ENCODE measurements at places on chromosomes 7 and 10.

- no peak for DNase-seq
Measured at GRCh38 chr7:157329447-157329846, 7.4 kb upstream of the DNAJB6 start.

DNA sequence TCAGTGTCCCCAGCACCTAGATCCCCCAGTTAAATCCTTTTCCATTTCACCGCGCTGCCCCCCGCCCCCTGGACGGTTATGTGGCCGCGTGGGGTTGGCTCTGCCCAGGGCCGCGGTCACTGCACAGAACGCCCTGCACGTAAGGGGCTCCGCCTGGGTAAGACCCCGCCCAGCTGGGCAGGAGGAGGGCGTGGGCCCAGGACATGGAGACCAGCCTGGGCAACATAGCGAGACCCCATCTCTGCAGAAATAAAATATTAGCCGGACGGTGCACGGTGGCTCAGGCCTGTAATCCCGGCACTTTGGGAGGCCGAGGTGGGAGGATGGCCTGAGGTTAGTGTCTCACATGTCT lies 650 bp upstream of the ZFAND2A start:
- DNase-seq = no peak

GRCh38 chr10:130222381-130222780 lies 86.2 kb downstream of the GLRX3 start:
- no peak for DNase-seq

- DNase-seq = no peak
Measured at GRCh38 chr10:97106207-97106606, 79.6 kb downstream of the SLIT1 start.

DNA sequence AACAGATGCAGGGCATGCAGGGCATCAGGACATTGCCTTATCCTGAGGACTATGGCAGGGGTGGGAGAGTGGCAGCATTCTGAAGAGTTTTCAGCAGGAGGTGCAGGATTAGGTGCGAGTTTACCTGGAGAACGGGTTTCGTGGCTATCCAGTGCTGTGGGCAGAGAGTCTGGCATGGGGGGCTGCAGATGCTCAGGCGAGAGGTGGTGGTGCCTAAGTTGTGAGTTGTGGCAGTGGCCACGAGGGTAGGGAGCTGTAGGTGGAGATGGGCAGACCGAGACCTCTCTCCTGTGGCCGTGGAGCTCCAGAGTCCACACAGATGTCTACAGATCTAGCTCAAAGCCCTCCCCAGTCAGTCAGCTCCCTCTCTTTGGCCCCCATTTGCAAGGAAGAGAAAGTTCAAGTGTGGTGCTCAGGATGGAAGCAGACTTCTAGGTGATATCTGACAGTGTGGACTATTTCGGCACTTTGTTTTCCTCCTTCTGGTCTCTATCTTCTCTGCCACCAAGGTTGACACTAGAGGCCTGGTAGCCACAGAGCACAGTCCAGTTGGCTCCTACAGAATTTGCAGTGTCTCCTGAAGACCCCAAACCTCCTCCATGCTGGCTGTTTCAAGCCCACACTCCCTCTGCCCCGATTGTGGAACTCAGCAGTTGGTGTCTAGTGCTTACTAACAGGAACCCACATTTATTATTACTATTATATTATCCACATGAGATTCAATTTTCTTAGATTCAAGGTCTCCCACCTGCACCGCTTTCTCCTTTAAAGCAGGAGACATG lies 955.7 kb upstream of the ZNF722 start:
- no peak for DNase-seq

GRCh38 chr7:67916571-67917436 lies 920.2 kb downstream of the TYW1 start:
- DNase-seq = no peak

GRCh38 chr10:12656518-12657142 lies 307.3 kb downstream of the CAMK1D start:
- peak; percentile 14 for DNase-seq

DNA sequence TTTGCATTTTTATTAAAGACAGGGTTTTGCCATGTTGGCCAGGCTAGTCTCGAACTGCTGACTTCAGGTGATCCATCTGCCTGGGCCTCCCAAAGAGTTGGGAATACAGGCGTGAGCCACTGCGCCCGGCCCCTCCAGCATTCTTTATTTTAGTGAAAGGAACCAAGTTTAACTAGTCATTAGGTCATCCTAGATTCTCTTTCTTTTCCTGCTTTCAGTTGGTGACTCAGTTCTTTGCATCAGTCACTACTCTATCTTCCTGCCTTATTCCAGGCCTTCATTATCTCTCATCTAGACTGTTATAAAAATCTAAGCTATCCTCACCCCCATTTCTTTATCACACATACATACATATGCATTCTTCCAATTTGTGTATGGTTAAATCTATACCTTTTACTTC lies 63.7 kb downstream of the PRSS58 start:
- no peak for DNase-seq

DNA sequence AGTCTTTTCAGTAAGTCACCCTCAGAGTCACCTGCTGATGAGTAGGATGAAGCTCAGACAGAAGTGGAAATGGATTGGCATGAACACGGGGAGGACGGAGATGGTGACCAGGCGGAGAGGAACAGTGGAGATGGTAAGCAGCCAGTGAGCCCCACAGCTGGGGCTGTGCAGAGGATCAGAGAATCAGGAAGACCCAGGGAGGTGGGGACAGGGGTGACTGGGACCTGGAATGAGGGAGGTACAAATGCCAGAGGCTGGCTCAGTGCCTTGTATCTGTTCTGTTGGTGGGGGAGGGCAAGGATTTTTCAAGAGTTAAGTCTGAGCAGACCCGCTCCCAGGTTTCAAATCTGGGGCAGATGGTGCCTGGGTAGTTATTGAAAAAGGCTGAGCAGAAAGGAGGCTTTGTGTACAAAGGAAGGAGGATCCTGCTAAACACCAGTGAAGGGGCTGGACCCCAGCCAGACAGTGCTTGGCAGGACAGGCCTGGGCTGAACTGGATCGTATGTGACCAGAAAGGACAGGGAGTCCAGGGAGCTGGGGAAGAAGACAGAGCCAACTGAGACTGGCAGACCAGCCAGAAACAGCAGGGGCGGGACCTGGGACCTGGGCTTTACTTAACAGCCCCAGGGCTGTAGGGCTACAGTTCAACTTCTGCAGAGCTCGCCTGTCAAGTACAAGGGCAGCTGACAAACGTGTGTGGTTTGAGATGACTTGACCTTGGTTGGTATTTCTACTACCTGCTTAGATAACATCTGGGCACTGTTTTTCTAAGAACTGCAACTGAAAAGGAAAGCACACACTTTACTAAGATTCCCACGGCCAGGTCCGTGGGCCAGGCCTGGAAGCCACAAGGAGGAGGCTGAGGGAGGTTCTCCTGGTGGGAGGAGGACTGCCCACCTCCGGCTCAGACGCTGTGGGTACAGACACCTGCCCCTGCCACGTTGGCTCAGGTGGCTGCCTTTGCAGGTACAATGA lies 13.2 kb upstream of the FRMPD2 start:
- no peak for DNase-seq

GRCh38 chr7:39221901-39222300 lies 244.2 kb downstream of the POU6F2 start:
- DNase-seq = no peak

GRCh38 chr10:113979409-113979808 lies 64.3 kb upstream of the ADRB1 start:
- no peak for DNase-seq

GRCh38 chr7:18357691-18358090 lies 137.9 kb upstream of the HDAC9 start:
- no peak for DNase-seq

- DNase-seq = no peak
Measured at GRCh38 chr10:68900427-68901104, 549 bp upstream of the DDX50 start.

- DNase-seq = no peak
Measured at GRCh38 chr10:4720463-4720862, 105.5 kb upstream of the AKR1E2 start.

DNA sequence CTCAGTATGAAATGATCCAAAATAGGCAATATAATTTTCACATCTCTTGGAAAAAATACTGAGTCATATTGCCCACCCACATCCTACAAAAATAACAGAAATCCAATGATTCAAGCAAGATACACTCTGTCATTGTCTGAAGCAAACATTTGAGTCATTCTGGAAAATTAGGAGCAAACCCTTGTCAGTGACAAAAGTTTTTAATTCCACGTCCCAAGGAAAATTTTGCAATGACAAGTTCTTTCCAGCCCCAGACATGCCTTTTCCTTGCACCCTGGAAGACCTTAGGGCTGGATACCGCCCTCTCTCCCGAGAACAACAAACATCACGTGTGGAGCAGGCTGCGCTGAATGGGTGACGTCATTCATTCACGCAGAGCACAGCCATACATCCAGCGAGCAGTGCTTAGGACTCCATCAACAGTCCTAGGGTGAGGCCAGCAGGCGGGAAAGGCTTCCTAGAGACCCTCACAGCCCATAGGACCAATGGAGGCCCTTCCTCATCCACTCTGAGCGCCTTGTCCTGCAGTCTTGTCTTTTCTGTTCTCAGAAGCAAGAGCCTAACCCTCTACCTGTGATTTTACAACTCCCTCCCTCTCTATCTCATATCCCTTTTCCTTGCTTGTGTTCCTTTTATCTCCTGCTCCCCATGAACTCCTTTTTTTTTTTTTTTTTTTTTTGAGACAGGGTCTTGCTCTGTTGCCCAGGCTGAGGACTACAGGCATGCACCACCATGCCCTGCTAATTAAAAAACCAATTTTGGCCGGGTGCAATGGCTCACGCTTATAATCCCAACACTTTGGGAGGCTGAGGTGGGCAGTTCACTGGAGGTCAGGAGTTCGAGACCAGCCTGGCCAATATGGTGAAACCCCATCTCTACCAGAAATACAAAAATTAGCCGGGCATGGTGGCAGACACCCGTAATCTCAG lies 23.5 kb upstream of the KDM7A start:
- no peak for DNase-seq

DNA sequence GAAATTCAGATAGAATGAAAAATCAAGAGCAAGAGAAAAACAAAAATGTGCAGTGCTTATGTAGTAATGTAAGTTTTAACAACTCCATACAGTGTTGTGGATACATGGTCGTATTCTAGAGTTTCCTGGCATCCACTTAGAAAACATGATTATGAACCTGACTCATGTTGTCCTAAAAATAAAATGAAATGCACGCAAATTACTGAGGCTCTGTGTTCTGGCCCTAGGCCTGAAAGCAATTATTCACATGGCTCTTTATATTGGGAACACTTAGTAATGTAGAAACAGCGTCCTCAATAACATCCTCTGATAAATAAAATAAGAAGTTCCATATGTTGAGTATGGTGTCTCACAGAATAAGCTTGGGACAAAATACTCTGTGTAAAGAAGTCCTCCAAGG lies 200.2 kb upstream of the SEMA3E start:
- DNase-seq = no peak

GRCh38 chr10:43861966-43862751 lies 213.5 kb upstream of the ZNF32 start:
- no peak for DNase-seq

- no peak for DNase-seq
Measured at GRCh38 chr7:1650363-1651030, 19.6 kb upstream of the ELFN1 start.

- no peak for DNase-seq
Measured at GRCh38 chr10:3735175-3735574, 49.8 kb downstream of the KLF6 start.

DNA sequence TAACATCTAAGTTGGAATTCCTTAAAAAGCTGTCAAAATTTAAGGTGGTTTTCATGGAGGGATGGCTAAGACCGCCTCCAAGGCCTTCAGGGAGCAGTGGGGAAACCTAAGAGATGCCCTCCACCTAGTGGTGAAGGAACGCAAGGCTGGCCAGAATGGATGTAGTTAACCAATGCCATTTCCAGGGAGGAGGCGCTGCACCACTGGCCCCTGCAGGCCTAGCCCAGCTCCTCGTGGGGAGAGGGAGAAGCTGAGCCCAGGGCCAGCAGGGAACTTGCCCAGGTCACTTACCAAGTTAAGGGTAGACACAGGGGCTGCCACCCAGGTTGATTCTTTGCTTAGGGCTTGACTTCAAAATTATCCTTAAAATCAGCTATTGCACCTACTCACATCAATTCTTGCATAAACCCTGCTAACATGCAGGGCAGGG lies 32.0 kb downstream of the FIGNL1 start:
- peak; percentile 60 for DNase-seq

DNA sequence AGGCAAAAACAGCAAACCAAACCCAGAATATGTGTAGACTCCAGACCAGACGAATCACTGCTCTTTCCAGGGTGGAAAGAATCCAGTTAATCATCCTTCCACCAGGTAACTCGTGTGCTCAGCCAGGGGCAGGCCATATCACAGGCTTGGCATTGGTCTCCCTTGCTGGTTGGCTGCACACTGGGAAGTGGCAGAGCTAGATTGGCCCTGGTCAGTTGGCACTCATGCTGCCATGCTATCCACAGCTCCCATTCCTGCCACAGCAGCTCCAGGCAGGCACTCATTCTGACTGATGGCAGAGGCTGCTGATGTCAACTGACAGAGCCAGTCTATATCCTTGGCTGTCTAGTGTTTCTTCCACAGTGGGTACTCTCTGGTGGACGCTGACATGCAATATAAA lies 9.7 kb upstream of the GDF10 start:
- no peak for DNase-seq

DNA sequence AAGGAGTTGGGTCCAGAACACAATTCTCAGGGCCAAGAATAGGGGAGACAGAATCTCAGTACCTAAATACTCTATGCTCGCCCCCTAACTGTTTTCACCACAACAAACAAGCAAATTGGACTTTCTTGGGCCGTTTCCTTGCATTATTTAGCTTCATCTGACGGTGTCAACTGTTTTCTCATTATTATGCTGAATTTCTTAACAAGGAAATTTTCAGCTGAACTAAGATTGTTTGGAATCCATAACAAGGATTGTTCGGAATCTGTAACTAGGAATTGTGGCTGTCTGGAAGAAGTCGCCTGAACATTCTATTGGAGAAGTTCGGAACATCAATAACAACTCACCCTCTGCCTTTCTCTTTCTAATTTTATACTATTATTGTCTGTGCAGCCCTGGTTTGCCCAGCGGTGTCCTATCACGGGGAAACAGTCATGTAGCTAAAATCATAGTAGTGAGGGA lies 15.5 kb upstream of the DLX6 start:
- DNase-seq = no peak

DNA sequence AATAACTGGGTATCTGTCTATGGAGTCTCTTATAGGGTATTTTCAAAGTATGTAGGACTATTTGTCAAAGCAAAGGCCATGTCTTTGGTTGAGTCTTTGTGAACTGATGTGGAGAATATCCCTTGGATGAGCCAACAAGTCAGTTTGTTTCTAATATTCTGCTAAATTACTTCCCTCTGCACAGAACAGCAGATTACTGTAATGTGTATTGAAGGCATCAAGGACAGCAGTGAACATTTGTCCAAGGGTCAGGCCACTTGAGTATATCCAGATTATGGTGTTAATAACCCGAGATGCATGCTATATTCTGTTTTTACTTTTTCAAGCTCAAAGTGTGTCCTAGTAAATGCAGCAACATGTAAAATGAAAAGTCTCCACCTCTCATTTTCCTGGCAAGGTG lies 144.2 kb upstream of the GLI3 start:
- no peak for DNase-seq

GRCh38 chr7:139431459-139431858 lies 52.0 kb downstream of the KLRG2 start:
- DNase-seq = no peak

All from neuronal stem cell (in vitro differentiated cells).